CD14-positive monocyte (primary cell): ENCODE measurements at places on chromosomes 3 and 15. TPM values are rescaled to one million over a fixed set of nuclear protein-coding genes. Genes with fewer than 3 reads are reported as not detected.

FBN1 gene
- polyA plus RNA-seq, result 0.06 and 0.29 TPM in 2 replicates

MOBP gene
- not detected in 2 replicates for polyA plus RNA-seq

ZBED2 gene
- not detected in 2 replicates for polyA plus RNA-seq

PLIN1 gene
- polyA plus RNA-seq, result 0.10 and 0.12 TPM in 2 replicates

CPEB1 gene
- polyA plus RNA-seq, result not detected in 2 replicates

FAM107A gene
- not detected for polyA plus RNA-seq

TCAIM gene
- polyA plus RNA-seq, result 4.6 and 9.1 TPM in 2 replicates

LDHAL6B gene
- not detected for polyA plus RNA-seq

DUOXA2 gene
- not detected for polyA plus RNA-seq

FBXW12 gene
- not detected in 2 replicates for polyA plus RNA-seq

TTLL3 gene
- polyA plus RNA-seq, result 151 and 196 TPM in 2 replicates

MBNL1 gene
- 125 and 190 TPM in 2 replicates for polyA plus RNA-seq

CPNE4 gene
- not detected in 2 replicates for polyA plus RNA-seq

PLSCR2 gene
- not detected in 2 replicates for polyA plus RNA-seq

MUC20 gene
- polyA plus RNA-seq, result not detected

LYSMD4 gene
- polyA plus RNA-seq, result 2.8 and 4.7 TPM in 2 replicates

FAM43A gene
- polyA plus RNA-seq, result 11.3 and 18.7 TPM in 2 replicates

ASB14 gene
- not detected for polyA plus RNA-seq

TRH gene
- 0.09 and 0.91 TPM in 2 replicates for polyA plus RNA-seq

TMC3 gene
- polyA plus RNA-seq, result not detected in 2 replicates

PAK6 gene
- not detected for polyA plus RNA-seq

MYL3 gene
- polyA plus RNA-seq, result not detected

SLCO3A1 gene
- 53.7 TPM for polyA plus RNA-seq

SPPL2A gene
- 190 TPM for polyA plus RNA-seq

WWTR1 gene
- polyA plus RNA-seq, result not detected

KNG1 gene
- polyA plus RNA-seq, result not detected

SPESP1 gene
- 0.17 TPM in 1 of 2 replicates, not detected in the other for polyA plus RNA-seq

PLA1A gene
- polyA plus RNA-seq, result not detected

KLHL40 gene
- not detected for polyA plus RNA-seq
